ENCODE measurements at places on chromosomes 11 and 22.

DNA sequence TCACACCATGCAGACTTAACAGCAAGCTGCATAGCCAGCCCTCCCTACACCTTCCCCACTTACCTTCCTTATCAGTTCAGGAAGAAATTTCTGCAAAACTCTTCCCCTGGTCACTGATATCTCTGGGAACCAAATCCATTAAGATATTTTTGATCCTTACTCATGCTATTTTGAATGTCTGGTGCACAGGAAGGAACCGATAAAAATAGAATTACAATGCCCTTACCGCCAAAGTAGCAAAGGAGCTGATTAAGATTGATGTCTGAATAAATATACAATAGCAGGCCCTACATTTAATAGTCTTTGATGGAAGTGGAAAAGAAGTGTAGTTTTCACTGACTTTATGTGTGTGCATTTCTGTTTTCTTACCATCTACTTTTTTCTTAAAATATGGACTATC, 117.3 kb downstream of the MPPED2 start:
- no peak for DNase-seq

GRCh38 chr11:70483077-70483861, 84.9 kb downstream of the CTTN start:
- DNase-seq: peak; percentile 67

DNA sequence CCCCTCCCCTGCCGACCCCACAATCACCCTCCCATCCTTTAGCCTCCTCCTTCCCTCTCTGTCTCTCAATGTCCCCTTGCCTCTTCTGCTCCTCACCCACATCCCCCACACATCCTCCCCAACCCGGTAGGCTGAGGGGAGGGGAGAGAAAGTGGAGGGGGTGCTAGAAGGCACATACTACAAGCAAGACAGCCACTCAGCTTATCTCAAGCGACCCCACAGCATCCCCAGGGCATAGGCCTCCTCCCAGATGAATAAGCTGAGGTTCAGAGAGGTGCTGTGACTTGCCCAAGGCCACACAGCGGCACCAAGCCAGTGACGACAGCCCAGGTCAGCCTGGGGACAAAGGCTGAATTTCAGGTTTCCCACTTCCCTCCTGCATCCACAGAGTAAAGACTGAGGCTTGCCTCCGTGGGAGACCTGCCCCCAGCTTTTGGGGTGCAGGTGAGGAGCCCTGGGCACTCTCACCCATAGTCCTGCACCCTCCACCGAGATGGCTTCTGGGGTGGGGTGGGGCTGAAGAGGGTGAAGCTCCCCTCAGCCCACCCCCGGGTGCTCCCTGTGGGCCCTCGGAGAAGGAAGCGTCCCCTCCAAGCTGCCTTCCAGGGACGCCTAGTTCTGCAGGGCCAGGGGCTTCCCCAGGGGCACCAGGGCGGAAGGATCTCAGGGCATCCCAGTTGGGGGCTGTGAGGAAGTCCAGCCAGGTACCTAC, 511 bp downstream of the RAC2 start:
- DNase-seq: no peak

DNA sequence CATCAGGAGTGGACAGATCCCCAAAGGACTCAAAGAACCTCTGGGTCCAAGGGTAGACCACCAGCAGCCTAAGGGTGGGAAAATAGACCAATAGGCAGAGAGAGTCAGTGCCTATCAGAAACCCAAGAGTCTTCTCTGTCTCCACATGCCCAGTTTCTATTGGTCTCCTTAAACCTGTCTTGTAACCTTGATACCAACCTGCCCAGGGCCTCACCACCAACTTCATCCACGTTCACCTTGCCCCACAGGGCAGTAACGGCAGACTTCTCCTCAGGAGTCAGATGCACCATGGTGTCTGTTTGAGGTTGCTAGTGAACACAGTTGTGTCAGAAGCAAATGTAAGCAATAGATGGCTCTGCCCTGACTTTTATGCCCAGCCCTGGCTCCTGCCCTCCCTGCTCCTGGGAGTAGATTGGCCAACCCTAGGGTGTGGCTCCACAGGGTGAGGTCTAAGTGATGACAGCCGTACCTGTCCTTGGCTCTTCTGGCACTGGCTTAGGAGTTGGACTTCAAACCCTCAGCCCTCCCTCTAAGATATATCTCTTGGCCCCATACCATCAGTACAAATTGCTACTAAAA, at the start of gene HBB:
TSS of gene HBB (minus strand) at position 340 of the 579 bp plus-strand sequence. CDS start at position 290, 50 bp downstream.
- DNase-seq: no peak

DNA sequence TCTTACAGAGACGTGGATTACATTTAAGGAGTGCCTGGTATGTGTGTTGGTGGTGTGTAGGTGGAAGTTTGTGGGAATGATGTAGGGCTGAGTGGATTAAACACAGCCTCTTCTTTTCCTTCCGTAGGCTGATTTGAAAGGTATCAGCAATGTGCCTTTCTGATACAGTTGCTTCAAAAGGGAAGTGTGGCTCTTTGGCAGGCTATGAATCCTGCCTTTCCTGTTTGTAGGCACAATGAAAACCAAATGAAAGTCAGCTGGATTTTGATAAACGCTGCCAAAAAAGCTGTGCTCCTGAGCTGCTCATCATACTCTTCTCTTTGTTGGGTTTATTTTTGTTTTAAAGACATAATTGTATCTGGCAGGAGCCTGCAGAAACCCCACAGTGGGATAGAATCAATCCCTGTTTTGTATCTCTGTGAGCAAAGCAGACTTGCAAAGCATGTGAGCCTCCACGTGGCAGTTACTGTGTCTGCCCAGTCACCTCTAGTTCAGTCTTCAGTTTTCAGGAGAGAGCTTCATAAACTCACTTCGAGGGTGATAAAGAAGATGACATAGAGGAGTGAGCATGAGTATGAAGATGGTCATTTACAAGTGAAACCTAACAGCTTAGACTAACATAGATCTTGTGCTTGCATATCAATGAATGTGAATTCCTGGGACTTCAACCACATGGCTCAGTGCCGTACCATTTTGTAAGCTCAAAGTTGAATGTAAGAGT, 655.7 kb upstream of the KIRREL3 start:
- no peak for DNase-seq
